Sciatic nerve (tissue), 2 donors: ENCODE measurements at places on chromosomes 3 and 15.

DNA sequence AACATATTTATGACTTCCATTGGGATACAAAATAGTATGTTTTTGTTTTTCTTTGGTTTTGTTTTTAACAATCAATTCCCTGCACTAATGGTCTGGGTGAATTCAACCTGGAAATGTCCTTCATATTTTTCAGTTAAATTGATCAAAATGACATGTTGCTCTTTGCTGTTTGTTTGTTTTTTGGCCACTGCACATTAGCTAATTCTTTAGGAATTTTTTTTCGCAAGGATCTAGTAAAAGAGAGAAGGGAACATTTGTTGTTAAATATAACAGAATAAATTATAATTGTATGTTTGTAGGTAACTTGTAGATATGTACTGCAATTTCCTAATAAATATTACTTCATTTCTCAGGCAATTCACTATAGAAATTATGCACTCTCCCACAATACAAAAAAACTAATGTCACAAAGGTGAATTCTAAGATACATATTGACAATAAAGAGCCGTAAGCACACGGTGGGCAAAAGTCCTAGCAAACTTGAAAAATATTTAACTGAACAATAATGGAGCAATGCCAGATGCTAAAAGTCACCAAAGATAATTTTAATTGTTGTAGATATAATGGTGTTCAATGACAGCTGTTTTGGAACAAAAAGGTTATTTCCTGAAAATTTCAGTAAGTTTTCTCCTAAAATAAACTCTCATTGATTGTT is 21.4 kb upstream of the PPARG start:
- no peak for DNase-seq

GRCh38 chr3:117201901-117202774 is 492.6 kb downstream of the TUSC7 start:
- DNase-seq = no peak

DNA sequence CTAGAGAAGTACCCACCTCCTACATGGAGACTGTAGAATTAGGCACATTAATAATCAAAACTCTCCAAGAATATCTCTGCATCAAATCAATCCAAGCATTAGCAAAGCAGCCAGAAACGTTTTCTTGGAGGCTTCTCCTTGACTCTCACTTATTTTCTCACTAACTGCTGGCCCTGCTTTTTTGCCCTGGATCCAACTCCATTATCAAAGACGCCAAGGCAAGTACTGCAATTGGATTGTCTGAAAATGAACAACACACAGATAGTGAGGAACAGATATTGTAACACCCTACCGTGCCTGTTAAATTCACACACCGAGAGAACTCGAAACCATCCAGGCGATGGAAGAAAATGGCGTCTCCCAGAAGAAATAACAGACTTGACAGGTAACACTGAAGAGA is 256.2 kb upstream of the MDFIC2 start:
- no peak for DNase-seq

GRCh38 chr3:35745351-35745750 is 106.0 kb downstream of the ARPP21 start:
- no peak for DNase-seq

- no peak for DNase-seq
Observed at GRCh38 chr3:127325629-127325961, 37.7 kb upstream of the PRR20G start.

DNA sequence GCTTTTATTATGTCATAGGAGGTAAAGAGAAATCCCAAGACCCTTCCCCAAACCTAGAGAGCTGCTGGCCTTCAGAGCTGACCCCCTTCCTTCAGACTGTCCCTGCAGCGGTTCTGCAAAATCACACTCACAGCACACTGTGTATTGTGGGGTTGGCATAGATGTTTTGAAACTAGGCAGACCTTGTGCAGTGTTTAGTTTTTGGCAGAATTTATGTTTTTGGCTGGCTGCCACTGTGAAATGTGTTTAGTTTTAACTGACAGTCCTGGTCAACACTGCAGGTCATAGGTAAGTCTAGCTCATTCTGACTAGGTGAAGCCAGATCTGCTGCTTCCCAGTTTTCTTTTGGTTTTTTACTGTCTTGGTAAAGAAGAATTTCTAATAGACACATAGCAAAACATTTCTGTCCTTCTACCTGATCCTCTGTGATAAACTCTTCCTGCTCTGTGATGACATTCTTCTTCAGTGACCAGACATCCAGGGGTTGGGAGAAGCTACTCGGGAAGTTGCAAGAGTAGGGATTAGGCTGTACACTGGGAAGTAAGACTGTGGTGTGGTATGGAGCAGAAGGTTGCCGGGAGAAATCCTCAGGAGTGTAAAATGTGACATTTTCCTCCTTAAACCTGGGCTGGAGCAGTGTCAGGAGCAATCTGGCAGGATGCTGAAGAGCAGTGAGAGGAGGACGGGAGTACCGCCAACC is 209.6 kb upstream of the MCTP2 start:
- no peak for DNase-seq

- no peak for DNase-seq
Observed at GRCh38 chr15:99707473-99708270, 25.6 kb downstream of the LYSMD4 start.

DNA sequence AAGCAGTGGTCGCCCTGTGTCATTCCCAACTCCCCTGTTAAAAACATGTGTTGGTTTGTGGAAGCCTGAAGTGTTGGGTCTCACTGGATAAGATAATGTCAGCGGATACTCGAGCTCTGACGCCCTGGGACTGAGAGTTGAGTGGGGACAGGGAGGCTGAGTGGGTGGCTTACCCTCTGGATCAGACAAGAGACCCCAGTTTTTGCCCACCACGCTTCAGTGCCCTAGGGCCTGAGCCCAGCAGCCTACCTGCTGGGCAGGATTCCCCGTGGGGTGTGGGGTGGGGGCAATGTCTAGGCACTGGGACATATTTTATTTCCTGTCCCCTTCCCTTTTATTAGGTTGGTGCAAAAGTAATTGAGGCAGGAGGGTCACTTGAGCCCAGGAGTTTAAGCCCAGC is 75.0 kb downstream of the SMAD6 start:
- no peak for DNase-seq

GRCh38 chr3:43034200-43034599 is 55.1 kb downstream of the GASK1A start:
- peak; percentile 17 for DNase-seq

DNA sequence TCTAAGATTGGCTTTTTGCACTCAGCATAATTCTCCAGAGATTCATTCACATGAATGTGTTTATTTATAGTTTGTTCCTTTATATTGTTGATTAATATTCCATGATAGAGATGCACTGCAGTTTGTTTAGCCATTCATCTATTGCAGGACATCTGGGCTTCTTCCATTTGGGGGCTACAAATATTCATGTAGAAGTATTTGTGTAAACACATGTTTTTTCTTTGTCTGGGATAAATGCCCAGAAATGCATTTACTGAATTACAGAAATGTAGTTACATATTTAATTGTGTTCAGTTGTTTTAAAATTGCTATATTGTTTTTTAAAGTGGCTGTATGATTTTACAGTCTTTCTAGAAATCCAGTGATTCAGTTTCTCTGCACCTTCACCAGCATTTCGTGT is 635.0 kb downstream of the ZIC1 start:
- no peak for DNase-seq

DNA sequence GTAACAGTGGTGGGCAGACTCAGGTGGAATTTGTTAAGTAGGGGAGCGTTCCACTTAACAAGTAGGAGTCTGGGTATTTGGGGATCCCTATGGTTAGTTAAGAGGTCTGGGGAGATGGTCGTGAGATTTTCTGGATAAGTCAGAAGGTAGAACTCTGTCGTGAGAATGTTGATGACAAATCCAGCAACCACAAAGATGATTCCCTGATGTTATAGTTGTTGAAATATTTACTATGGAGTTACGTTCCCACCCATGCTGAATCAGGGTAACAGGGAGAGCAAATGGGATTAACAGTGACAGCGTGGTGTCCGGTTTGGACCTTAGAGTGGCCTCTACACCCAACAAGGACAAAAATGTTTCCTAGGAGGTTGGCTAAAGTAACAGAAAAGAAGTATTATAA is 110.8 kb downstream of the MFSD1 start:
- DNase-seq = no peak

GRCh38 chr3:115772951-115773350 is 149.6 kb downstream of the GAP43 start:
- no peak for DNase-seq

GRCh38 chr15:95304947-95305400 is 1025.5 kb upstream of the NR2F2 start:
- no peak for DNase-seq

DNA sequence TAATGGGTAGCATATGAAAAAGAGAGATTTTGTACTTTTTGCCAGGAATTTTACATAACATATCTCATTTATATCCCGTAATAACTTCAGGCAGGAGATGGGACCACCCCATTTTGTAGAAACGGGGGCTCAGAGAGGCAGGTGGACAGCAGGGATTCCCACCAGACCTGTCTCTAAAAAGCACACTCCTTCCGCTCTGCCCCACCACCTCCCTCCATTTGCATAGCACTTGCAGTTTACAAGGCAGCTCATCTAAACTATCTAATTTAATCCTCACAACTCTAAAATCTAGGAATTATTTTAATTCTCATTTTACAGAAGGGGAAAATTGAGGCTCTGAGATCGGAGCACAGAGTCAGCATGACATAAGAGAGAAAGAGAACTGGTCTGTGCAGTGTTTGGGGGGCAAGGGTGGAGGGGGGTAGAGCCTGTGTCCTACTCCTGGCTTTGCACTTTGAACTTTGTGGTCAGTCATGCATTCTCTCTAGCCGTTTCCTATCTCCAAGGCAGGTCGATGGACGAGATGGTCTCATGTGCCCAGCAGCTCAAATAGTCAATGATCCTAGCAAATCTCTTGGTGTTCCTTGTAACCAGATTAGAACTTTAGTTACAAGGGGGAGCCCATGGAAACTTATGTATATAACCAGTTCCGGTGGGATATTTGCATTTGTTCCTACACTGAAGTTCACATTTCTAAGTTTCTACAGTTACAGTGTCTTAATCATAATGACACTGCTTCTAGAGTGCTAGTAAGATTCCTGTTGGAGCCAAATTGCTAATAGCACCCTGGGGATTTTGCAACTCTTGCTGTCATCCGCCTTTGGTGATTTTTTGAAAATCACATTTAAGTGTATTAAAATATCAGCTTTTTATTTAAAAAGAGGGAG is 18.6 kb downstream of the CRYGS start:
- no peak for DNase-seq

DNA sequence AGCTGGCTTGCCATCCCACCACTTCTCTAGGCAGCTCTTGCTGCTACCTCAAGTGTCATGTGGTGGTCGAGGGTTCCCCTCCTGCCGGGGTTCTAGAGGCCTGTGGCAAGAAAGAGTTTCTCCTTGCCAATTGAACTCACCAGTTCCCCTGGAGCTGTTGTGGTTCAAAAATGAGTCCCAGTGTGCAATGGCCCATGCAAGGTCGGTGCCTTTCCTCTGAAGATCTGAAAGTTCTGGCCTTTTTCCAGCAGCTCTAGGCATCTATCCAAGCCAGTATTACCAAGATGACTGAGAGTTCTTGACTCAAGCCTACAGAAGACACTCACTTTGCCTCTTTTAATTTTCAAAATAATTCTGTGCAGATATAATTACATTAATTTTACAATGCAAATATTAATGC is 163.6 kb downstream of the KCNMB2 start:
- DNase-seq = no peak

GRCh38 chr15:48798319-48798718 is 12.6 kb downstream of the CEP152 start:
- no peak for DNase-seq

GRCh38 chr3:132652640-132653270 is 6.9 kb downstream of the ACAD11 start:
- DNase-seq = no peak

GRCh38 chr3:114848082-114848481 is 299.0 kb downstream of the ZBTB20 start:
- no peak for DNase-seq

GRCh38 chr15:35393398-35393797 is 152.6 kb downstream of the DPH6 start:
- no peak for DNase-seq

- no peak for DNase-seq
Observed at GRCh38 chr3:11306817-11307589, 34.8 kb downstream of the ATG7 start.

DNA sequence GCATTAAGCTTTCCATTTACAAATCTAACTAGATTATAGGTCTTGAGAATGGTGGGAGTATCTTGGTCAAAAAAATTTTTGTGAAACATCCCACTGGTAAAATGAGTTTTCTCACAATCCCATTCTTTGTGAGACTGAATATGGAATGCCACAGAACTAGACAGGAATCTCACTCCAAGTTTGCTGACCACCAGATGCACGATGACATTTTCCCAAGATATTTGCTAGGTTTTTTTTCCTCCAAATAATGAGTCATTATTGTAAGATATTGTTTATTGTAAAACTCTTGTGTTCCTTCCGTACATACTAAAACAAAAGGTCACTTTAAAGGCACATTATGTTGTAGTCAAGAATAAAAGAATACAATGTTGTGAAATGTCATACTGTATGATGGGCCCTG is 53.9 kb downstream of the COPS2 start:
- DNase-seq = no peak

DNA sequence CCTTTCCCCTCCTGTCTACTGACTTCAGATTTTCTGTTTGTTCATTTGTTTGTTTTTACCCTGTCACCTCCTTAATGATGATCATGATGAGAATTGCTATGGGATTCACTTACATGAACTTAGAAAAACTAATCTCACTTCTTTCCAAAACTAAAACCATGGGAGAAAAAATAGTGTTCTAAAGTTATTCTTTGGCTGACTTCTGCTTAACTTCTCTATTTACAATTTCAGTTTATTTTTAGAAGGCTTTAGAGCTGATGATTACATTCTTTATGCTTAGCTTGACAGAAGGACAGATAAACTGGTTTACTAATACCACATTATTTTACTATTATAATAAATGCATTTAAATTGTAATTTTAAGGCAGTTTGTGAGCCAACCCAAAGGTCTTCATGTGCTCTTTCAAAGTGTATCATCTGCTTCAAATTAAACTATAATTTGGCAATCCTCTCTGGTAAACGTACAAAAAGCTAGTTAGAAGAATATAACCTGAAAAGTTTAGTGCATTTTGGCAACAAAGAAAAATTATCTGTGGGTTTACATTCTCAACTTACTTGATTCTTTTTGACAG is 676.8 kb upstream of the UBE2E2 start:
- DNase-seq = no peak

DNA sequence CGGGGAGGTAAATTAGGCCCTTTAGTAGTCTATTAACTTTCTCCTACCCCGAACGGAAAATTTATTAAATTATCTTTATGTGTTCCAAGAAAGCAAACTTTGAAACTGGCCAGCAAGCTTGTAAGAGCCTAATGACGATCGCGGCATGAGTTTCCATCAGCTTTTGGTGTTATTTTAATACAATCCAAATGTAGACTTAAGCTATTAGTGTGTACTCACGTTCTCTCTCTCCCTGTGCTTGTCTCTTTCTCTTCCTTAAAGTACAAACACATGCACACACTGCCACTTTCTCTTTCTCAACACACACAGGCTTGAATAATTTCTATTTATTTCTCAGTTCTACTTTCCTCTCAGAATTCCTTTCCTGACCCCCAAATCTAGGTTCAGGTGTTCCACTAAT is 108.8 kb upstream of the MME start:
- DNase-seq = no peak

- peak; percentile 63 for DNase-seq
Observed at GRCh38 chr15:87213626-87214025, 1042.9 kb downstream of the NTRK3 start.
